ENCODE measurements at places on chromosomes 11 and 22.

DNA sequence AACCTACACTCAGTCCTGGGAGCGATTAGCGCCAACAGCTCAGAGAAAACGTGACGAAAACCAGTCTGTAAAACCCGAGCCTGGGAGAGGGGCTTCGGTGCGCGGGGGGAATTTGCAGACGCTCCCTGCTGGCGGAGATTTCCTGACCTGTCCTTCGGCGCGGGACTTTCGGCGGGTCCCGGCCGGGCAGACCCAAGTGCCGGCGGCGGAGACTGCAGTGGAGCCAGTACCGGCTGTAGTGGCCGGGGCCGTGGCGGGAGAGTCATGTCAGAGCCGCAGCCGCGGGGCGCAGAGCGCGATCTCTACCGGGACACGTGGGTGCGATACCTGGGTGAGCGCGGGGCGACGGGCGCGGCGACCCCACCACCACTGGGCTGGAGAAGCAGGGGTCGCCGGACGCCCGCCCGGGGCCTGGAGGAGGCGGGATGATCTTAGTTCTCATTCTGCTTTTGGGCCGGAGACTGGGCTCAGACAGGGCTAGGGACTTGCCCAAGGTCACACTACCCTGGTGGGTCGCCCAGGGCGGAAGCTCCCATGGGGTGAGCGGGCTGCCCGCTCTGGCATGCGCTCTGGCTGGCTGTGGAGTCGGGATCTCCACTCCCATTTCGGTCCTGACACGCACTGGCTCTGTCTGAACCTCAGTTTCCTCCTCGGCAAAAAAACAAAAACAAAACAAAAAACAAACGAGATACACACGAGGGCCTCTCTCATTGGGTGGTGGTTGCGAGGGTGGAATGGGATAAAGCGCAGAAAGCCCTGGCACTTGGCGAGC is at the start of gene MTFP1:
Gene MTFP1 (plus strand): TSS at position 153 of the 772 bp plus-strand sequence. CDS start 112 bp downstream, at position 265.
- DNase-seq, result peak; percentile 39

GRCh38 chr11:20155683-20156279 is 4.5 kb downstream of the DBX1 start:
- DNase-seq, result no peak

DNA sequence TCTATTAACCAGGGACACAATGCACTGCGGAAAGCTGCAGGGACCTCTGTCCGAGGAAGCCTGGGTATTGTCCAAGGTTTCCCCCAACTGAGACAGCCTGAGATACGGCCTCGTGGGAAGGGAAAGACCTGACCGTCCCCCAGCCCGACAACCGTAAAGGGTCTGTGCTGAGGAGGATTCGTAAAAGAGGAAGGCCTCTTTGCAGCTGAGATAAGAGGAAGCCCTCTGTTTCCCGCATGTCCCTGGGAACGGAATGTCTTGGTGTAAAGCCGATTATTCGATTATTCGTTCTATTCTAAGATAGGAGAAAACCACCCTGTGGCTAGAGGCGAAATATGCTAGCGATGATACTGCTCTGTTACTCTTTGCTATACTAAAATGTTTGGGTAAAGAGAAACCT is 5.2 kb downstream of the BET1L start:
- DNase-seq, result no peak

- DNase-seq, result no peak
Observed at GRCh38 chr22:45268167-45268957, 16.4 kb upstream of the UPK3A start.

DNA sequence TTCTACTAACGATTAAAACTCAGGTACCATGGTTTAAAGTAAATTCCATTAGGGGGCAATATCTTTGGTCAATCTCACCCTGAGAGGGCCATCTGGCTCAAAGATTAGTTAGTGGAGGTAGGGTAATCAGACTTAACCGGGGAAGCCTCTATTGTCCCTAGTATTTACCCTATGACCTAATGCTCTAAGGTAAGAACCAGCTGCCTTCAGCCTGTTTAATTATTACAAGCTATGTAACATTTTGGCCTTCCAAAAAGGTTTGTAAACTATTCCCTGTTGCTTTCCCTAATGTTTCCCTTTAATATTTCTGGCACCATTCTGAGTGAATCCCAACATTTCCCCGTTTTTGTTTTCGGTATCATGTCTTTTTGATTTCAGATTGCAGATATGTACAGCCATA is 15.1 kb upstream of the GLYATL1 start:
- no peak for DNase-seq

GRCh38 chr11:70128435-70128906 is 50.4 kb downstream of the ANO1 start:
- no peak for DNase-seq

Measured in naive thymus-derived CD4-positive, alpha-beta T cell (primary cell).